ENCODE measurements at places on chromosomes 1 and 21.

GRCh38 chr1:215005656-215006345, 76.7 kb upstream of the KCNK2 start:
- no peak for DNase-seq

- DNase-seq: peak; percentile 39
These were observed 168.0 kb upstream of the NR5A2 start for GRCh38 chr1:199859491-199859933.

GRCh38 chr1:244337839-244338238, 113.9 kb downstream of the ADSS2 start:
- DNase-seq: no peak

DNA sequence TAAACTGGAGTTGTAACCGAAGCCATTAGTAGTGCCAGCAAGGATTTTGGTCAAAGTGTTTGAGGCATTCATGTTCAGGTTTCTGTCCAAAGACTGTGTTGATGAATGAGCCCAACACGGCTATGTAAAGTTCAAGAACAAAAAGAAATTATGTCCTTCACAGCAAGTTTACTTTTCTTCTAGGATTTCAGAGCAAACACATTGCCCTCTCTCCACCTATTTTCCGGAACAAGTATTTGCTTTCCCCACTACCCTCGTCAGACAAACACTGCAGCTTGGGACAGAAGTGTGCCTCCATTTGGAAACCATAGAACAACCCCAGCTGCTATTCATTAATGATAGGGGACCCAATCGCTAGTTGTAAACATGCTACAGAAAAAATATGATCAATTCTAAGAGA, 151.4 kb upstream of the C1orf105 start:
- DNase-seq: no peak

GRCh38 chr1:33661811-33662454, 189.5 kb downstream of the ZSCAN20 start:
- no peak for DNase-seq

DNA sequence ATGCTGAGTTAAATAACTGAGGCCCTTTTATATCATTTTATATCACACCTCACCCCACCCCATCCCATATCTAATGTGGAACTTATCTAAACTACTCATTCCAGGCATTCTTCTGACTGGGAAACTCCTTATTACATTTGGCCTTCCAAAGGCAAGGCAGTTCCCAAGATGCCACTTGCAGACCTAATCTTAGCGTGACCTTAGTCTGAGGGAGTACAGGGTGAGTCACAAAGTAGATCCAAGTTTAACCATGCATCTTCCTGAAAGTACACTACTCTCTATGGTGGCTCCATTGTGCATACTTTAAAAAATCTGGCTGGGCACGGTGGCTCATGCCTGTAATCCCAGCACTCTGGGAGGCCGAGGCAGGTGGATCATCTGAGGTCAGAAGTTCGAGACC, 353.6 kb upstream of the C1orf87 start:
- DNase-seq: no peak

DNA sequence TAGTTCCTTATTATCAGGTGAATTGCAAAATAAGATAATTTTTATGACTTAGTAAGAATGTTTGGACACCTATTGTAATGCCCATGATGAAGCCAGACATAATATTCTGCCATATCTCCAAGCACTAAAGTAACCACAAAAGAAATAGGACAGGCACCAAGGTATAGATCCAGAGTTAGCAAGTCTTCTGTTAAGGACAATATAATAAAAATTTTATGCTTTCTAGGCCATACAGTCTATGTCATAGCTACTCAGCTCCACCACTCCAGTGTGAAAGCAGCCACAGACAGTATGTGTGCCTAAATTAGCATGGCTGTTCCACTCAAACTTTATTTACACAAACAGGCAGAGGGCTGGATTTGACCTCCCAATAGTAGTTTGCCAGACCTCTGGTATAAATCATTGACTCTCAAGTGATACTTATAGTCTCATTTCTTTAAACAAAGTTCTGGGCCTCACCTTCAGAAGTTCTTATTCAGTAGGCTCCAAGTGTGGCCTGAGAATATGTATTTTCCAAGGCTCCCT, 88.3 kb downstream of the SCMH1 start:
- DNase-seq: no peak

- no peak for DNase-seq
These were observed 10.9 kb upstream of the PADI2 start for GRCh38 chr1:17130138-17130635.

GRCh38 chr1:174479281-174479680, 31.5 kb downstream of the GPR52 start:
- DNase-seq: no peak

DNA sequence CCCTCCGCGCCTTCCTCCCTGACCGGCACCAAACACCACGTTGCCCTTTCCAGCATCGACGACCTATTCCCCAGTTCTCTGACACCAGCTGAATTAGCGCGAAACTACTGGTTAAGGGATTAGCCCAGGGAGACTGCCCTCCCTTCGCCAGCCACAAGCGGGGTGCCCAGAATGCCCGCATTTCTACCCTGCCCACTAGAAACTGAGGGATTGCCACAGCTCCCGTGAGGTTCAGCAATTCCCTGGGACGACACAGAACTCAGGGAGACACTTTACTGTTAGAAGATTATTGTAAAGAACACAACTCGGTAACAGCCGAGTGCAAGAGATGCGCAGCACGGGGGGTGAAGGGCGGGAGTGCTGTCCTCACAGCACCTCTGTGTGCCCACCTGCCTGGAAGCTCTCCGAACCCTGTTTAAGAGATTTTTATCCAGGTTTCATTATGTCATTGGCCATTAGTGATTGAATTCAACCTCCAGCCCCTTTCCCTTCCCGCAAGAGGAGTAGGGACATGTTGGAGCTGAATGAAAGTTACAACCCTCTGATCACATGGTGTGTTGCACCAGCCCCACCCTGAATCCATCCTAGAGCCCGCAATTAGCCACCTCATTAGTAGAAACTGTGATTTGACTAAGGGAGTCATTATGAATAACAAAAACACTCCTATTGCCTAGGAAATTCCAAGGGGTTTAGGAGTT, 15.8 kb upstream of the RIPPLY3 start:
- no peak for DNase-seq

DNA sequence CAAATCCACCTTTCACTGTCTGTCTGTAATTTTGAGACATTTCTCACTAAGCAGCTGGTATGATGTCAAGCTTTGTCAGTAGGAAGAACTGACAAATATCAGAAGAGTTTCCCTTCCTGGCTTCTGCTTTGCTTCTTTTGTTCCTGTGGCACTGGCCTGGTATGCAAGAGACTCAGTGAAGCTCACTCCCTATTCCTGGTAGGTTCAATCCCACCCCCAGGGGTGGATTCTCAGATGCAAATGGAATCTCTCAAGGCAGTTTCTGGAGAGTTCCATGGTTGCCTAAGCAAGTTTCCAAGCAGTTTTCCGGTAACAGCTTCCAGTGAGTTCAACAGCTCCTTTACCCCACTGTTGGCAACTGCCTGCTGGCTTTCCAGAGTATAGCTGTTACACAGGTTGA, 683.4 kb downstream of the PTPRC start:
- no peak for DNase-seq

- no peak for DNase-seq
These were observed 708.4 kb downstream of the KCNT2 start for GRCh38 chr1:195899762-195900352.

- DNase-seq: no peak
These were observed 457 bp downstream of the TRAPPC3 start for GRCh38 chr1:36148821-36149236.

GRCh38 chr21:16211339-16212303, 481.8 kb downstream of the USP25 start:
- DNase-seq: no peak

- no peak for DNase-seq
These were observed 1.4 kb downstream of the ACADM start for GRCh38 chr1:75725861-75726361.

- no peak for DNase-seq
These were observed 65.9 kb upstream of the FAM20B start for GRCh38 chr1:178959543-178960460.

- no peak for DNase-seq
These were observed 274.5 kb downstream of the SIPA1L2 start for GRCh38 chr1:232355162-232356006.

DNA sequence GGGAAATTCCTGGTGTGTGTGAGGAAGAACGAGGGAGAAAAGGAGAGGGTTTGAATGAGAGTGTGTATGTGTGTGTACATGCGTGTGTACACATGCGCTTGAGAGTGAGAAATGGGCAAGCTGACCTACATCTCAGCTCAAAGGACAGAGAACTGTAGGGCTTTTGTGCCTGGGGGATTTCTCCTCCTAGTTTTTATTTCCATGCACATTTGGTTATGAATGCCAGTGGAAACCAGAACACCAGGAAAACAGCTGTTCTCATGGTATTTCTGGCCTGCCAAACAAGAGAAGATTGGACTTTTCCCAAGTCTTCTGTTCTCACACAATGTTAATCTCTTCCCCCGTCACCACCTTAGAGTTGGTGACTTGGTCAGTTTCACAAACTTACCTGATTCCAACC, 45.2 kb downstream of the SLC44A3 start:
- DNase-seq: no peak

- DNase-seq: no peak
These were observed 23.8 kb upstream of the LDLRAP1 start for GRCh38 chr1:25519624-25520023.

Data from Panc1 (cell line).